ENCODE measurements at places on chromosomes 5 and 9.

- no peak for DNase-seq
These were observed 10.9 kb upstream of the MAST4 start for GRCh38 chr5:66585291-66585690.

DNA sequence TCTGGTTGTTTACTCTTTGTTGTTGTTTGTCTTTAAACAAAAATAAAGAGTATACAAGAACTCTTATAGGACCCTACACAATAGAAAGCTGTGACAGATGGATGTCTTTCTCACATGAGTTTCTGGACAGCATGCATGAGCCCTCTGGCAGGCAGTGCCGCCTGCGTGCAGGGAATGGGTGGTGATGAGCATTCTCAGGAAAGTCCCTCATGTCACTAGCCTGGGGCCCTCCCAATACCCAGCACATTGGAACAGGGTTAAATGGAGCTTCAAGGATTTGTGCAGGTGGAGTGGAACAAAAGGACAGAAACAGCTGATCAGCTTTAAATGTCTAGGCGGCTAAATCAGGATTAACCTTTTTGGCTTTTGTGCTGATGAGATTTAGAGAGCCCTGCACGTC is 181.0 kb upstream of the CD180 start:
- no peak for DNase-seq

DNA sequence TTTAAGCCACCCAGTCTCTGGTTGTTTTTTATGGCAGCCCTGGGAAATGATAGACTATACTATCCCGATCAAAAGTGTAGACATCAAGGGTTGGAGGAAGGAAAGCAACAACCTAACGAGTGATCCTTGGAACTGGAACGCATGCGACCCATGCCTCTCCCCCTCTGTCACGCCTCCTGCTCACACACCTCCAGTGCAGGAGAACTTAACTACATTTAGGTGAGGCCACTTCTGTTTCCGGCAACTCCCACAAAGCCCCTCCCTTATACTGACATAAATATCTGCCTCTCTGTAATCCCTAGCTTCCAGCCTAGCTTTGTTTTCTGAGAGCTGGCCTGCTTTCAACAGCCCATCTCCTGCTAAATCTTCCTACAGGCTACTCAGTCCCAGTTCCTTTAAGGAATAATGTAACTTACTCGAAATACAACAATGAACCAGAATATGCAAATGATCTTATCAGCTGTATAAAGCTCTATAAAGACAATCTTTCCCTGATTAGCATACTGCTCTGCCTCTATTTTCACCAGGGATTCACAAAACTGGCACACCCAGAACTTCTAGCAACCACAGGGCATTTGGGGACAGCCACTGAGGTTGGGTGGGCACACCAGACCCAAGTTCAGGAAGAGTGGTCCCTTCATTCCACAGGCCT is 73.9 kb downstream of the GABBR2 start:
- no peak for DNase-seq

DNA sequence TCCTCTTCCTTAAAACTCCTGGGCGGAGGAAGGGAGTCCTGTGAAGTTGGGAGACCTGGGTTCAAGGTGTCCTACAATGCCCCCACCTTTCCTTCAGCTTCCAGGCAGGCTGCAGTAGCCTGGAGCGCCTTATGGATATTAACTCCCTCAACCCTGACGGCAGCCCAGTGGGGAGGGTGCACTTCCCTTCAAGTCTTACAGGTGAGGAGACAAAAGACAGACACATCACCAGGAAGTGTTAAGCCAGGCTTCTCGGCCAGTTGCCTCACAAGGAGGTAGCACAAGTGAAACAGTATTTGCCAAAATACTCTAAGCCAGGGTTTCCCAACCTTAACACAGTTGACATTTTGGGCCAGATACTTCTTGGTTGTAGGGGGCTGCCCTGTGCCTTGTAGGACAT is 4.2 kb downstream of the TRIM7 start:
- no peak for DNase-seq

DNA sequence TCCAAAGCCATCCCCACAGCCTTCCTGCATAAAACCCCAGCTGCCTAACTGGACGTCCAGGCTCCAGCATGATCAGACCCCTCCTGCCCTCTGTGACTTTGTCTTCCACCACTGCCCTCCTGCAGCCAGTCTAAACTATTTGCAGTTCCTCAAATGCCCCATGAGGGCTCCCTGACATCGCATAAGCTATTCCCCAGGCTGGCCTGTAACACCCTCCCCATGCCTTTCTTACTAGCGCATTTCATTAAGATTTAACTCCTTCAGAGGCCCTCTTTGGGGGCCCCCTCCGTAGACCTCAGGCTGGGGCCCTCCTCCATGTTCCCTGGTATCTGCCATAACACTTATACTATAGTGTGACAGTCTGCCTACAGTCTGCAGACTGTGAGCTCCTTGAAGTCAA is 15.5 kb upstream of the SMIM23 start:
- DNase-seq: no peak

- DNase-seq: no peak
These were observed 28.2 kb downstream of the PRELID2 start for GRCh38 chr5:145806923-145807322.

DNA sequence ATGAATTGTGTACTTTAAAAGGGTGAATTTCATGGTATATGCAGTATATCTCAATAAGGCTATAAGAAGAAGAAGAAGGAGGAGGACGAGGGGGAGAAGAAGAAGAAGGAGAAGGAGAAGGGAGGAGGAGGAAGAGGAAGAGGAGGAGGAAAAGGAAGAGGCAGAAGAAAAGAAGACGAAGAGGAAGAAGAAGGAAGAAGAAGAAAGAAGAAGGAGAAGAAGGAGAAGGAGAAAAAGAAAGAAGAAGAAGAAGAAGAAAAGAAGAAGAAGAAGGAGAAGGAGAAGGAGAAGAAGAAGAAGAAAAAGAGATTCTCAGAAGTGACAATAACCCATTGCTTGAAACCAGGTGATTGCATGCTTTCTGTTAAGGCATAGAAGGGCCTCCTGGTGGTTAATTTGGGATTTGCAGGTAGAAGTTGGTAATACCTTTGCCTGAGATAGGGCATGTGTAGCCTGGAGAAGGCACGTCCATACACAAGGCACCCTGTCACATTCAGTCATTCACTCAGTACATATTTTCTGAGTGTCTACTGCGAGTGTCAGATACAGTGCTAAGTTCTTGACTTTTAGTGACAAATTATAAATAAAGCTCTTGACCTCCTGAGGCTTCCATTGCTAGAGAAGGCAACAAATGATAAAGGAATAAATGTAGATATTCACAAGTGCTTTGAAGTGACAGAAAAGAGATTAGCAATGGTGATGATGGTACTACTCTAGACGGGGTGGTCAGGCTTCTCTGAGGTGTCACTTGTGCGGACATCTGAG is 231.3 kb downstream of the NPR3 start:
- DNase-seq: no peak

DNA sequence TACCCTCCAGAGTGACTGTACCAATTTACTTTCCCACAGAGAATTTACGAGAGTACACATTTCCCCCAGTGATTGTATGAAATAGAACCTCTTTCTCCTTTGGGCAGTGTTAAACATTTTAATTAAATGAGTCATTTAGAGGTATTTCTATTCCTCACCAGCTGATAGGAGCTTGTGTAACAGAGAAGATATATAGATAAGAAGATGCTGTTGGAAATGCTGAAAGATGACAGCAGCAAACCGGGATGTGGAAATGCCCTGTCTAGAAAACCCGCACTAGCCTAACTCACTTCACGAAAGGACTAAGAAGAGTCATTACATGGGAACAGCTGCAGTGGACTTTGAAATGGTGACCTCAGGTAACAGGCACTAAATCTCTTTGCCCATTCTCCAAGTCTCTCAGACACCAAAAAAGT is 68.3 kb downstream of the LPAR1 start:
- no peak for DNase-seq

DNA sequence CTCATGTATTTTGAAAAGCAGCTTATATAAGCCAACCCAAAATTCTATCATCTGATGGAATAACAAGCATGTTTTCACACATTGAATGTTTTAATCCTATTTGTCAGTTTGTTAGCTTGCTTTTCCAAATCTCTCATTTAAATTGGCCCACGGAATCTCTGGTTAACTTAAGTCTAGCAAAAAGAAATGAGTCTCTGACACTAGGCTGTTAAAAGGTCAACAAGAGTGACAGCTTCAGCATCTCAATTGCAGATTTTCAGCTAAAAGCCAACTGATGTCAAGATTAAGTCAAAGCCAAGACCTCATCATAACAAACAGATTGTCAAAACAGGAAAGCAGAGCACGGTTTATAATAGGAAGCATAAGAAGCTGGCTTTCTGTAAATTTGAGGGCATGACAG is 49.4 kb upstream of the CDH9 start:
- no peak for DNase-seq

- DNase-seq: no peak
These were observed 94.1 kb downstream of the NSG2 start for GRCh38 chr5:174139623-174140022.

DNA sequence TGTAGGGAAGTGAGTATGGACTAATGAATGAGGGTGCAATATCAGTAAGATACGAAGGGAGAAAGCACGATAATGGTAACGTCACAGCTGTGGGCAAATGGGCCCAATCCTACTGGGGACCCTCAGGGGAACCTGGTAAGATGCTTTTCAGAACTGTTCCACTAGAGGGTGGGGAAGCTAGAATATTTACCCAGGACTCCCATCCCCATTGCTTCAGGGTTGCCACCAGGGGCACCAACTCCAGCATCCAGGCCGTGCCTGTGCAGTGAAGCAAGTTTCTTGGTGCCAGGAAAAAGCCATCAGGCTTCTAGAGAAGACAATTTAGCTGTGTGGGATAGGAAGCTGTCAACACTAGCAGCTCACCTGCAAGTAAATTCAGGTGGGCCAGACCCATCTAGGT is 409.3 kb downstream of the AGTPBP1 start:
- no peak for DNase-seq

DNA sequence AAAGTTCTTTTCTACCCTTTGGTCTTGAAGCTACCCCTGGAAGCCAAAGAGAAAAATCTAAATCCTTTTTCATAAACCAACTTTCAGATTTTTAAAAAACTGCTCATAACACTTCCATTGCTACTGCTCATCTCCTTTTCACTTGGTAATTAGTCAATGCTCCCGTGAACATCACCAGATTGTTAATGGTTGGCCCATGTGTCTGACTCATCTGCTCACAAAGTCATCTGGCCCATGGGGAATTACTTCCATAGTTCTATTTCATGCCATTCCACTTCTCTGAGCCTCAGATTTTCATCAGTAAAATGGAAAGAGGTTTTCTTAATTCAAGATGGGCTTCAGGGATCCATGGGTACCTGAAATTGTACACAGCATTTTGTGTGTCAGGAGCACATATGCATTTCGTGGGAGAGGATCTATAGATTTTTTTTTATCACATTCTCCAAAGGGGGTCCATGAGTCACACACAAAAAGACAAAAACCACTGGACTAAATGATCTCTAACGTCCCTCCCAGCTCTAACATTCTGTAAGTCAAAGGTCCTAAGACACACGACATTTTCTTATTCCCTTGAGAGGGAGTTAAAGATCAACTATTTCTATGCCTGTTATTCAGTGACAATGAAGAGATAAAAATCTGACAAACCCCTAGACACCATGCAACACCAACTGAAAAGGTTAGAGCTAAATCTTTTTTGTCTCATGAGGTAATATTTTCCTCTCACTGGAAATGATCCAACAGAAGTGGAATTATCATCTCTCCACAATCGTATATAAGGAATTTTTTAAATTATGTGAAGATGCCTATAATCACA is 75.4 kb downstream of the TEX10 start:
- no peak for DNase-seq

- no peak for DNase-seq
These were observed 7.5 kb downstream of the SYK start for GRCh38 chr9:90808890-90809685.

DNA sequence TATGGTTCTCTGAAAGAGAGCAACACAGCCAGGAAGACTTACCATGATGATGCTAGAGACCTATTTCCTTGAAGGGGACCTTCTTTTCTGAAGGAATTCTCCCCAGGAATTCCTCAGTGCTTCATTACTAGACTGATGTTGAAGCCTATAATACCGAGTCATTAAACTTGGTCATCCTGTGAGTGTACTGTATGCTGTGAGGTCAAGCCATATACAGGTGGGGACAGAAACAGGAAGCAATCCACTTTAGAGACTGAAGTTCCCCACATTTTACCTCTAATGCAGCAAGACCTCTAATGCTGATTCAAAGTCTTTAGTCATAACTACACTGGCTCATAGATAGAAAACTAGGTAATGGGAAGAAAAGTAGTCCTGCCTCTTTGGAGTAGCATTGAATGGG is 77.1 kb upstream of the RASEF start:
- DNase-seq: no peak

DNA sequence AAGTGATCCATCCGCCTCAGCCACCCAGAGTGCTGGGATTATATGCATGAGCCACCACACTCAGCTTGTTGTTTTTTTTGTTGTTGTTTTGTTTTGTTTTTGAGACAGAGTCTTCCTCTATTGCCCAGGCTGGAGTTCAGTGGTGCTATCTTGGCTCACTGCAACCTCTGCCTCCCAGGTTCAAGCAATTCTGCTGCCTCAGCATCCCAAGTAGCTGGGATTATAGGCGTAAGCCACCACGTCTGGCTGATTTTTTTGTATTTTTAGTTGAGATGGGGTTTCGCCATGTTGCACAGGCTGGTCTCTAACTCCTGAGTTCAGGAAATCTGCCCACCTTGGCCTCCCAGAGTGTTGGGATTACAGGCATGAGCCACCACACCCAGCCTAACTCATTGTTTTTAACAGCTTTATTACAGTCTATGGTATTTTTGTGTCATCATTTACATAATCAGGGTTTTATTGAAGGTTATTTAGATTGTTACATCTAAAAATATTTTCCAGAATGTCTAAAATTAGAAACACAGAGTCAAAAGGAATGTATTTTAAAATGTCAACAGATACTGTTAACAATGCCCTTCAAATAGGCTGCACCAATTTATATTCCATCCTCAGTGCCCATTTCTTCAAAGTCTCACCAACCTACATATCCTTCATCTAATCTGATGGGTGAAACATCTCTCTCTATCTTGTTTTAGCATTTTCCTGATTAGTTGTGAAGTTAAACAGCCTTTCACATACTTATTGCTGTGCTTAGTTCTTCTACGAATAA is 18.6 kb downstream of the KIF3A start:
- DNase-seq: no peak

DNA sequence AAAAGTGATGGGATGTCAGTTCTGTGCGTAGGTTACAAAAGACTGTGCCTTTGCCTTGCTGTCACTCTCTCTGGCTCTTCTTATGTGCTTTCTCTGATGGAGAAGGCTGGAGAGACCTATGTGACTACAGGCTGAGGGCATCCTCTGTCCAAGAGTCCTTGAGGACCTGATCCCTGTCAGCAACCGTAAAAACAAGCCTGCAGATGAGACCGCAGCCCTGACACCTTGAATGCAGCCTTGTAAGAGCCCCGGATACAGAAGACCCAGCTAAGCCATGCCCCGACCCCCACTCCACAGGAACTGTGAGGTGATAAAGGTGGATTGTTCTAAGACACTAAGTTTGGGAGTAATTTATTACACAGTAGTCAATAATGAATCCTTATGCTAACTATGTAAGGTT is 32.6 kb upstream of the FRRS1L start:
- no peak for DNase-seq

All from stimulated activated CD4-positive, alpha-beta T cell treated with anti-CD3 and anti-CD28 coated beads, TNF-alpha, amount 100 ng/mL, for 48 hours (primary cell).